Omental fat pad (tissue), 4 donors: ENCODE measurements at places on chromosomes 3 and 15. TPM values are rescaled to one million over a fixed set of nuclear protein-coding genes. Genes with fewer than 3 reads are reported as not detected.

DNA sequence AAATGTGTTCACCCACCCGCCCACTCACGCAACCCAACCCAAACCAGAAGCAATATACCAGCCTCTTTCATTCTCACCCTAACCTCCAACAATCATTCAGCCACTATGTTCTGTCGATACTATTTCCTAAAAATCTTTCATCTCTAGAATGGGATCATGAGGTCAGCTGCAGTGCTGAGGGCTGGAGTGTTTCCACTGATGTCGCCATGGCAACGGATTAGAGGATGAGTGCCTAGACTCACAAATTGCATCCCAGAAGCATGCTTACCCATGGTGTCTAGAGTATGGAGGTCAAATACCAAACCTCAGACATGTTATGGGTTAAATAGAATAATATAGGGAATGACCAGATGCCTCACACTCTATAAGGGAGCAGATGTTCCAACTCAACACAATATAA lies 138.5 kb downstream of the GABRB3 start:
- DNase-seq, result no peak

TGM4 gene
- total RNA-seq, result not detected

- no peak for DNase-seq
Observed at GRCh38 chr15:72793766-72794660, 10.5 kb upstream of the ADPGK start.

GRCh38 chr3:171388527-171388926 lies 71.7 kb downstream of the TNIK start:
- DNase-seq, result no peak

DNA sequence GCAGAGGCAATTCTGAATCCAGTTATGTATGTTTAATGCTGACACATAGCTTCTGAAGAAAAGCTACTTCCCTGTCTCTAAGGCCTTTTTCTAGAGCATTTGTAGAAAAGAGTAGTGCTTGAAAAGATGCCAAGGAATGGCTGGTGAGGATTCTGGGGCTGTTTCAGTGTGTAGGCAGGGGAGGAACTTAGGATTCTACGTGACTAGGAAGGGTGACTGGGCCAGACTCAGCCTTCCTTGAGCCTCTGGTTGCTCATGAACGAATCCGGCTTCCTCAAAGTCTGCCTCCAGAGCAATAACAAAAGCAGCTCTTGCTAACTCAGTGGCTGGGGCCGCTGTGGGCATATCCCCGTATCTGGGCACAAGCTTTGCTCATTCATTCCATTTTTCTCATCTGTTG lies 104.8 kb upstream of the WNT5A start:
- no peak for DNase-seq

RARRES1 gene
- 16.1 TPM for total RNA-seq

RTP1 gene
- total RNA-seq, result not detected

DNA sequence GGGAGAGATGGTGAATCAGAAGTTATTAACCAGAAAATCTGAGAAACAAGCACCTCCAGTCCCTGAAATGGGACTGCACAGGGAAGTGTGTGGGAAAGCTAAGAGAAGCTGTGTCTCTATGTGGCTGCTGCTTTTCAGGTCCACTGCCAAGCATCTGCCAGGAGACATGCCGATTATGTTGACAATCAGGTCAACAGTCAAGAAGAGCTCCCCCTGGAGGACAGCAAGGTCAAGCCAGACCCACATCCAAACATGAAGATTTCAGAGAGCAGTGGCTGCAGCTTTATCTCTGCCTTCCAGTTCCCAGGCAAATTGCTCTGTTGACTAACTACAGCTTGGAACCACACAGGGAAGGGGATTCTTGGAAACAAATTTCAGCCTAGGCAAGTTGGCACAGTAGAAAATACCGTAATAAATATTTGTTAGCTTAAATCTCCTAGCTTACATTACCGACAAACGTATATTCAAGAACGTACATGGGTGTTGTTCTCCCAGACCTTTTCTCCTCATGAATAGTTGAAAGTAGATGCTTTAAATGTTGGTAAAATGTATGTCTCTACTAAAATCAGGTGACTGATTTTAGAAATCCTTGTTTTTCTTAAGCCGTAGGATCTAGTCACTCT lies 394.5 kb upstream of the RARB start:
- DNase-seq, result no peak

GABRA5 gene
- total RNA-seq, result not detected

- DNase-seq, result no peak
Observed at GRCh38 chr3:128745742-128746141, 19.8 kb downstream of the RAB7A start.

DNA sequence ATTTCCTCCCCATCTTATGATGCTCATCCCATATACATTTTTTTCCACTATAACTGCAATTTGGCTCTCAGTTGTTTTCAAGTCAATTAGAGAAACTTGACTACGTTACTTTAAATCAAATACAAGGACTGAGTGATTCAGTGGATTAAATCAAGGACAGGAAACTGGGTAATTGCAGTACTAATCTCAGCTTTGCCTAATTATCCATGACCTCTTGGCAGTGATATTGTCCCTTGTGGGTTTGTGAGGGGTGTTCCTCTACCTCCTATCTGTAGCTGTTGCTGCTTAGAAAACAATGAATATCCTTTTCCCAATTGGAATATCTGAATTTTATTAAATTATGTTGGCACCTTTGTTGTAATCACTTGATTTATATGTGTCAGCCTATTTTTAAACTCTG lies 79.4 kb downstream of the ZPLD1 start:
- DNase-seq, result no peak
